ENCODE measurements at places on chromosomes 4 and X.

DNA sequence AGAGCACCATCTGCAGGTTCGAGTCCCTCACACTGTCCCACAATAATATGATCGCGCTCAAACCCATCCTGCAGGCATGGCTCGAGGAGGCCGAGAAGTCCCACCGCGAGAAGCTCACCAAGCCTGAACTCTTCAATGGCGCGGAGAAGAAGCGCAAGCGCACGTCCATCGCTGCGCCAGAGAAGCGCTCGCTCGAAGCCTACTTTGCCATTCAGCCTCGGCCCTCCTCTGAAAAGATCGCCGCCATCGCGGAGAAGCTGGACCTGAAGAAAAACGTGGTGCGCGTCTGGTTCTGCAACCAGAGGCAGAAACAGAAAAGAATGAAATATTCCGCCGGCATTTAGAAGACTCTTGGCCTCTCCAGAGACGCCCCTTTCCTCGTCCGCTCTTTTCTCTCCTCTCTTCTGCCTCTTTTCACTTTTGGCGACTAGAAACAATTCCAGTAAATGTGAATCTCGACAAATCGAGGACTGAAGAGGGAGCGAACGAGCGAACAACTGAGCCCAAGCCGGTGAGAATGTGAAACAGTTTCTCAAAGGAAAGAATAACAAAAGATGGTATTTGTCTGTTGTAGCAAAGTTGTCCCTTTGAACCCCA is 1.9 kb downstream of the POU4F2 start:
- DNase-seq = no peak

GRCh38 chr4:99893839-99894160 is 427 bp downstream of the LAMTOR3 start:
- DNase-seq = no peak

DNA sequence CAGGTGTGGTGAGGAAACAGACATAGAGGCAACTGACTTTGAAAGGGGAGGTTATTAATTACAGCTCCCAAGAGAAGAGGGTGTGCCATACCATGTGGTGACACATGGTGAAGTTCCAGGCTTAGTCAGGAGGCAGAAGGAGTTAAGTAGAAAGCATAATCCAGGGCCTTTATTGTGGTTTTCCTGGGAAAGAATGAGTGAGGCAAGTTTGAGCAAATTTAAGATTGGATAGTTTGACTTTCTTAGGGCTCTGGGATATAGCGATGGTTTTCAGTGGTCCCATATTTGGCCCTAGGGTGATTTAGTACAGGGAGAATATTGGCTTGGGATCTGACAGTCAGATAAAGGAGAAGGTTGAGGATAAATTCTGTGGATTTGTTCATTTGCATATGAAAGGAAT is 495.9 kb upstream of the FSTL5 start:
- no peak for DNase-seq

DNA sequence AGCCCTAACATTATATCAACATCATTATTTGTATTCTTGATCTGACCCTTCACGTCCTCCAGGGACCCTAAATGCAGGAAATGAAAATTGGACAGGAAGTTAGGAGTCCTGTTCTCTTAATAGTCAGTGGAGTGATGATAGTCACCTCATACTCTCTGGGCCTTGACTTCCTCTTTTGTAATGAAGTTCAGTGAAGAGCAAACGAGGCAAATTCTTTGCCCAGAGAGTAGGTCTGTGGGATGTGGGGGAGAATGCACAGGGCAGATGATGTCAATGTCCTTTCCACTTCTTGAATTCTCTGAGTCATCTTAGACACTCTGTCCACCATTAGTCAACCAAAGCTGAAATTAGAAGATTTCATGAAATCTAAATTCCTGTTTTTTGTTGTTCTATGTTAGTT is 17.1 kb upstream of the GPRIN3 start:
- DNase-seq = no peak

DNA sequence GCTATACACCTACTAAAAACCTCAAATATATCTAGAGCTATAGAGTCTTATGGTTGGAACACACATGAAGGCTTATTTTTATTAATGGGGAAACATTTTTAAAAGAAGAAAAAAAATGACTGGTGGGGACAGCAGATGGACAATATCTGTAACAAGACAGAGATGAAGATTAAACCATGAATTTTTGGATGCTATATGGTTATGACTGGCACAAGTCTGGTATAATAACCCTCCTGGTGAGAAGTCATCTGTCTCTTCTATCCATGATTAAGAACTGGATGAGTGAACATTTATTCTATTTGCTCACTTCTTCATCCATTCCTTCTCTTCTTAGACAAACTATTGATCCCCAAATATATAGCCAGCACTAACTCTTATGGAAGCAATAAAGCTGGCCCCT is 104.4 kb downstream of the EFHC2 start:
- DNase-seq = no peak
